ENCODE measurements at places on chromosomes 11 and 22.

GRCh38 chr22:40007853-40008710, 13.3 kb downstream of the FAM83F start:
- no peaks in the 10 kb centered on the region for H3K4me1 ChIP-seq
- H3K4me3 ChIP-seq: no peak overlapping the region
- no peak overlapping the region for H3K27ac ChIP-seq
- no peak for DNase-seq
- no peaks in the 10 kb centered on the region for H3K36me3 ChIP-seq

DNA sequence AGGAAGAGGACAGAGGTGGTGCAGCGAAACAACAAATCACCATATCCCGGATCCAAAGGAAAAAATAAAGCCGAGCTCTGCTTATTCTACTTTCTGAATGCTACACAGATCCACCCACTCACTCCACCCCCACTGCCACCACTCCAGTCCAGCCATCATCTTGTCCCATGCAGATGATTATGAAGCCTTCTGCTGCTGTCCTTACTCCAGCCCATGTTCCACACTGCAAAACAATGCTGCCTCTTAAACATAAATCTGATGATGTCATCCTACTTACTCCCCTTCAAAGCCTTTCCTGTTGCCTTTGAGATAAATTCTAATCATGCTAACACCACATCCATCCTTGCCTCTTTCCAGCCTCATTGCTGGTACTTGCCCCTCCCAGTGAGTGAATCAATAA, 6.5 kb upstream of the DRD2 start:
- H3K4me1 ChIP-seq: no peaks in the 10 kb centered on the region
- no peak overlapping the region for H3K4me3 ChIP-seq
- no peak for DNase-seq
- no peak overlapping the region for H3K27ac ChIP-seq
- no peaks in the 10 kb centered on the region for H3K36me3 ChIP-seq
- H3K27me3 ChIP-seq: peaks cover 13% of the 10 kb centered on the region

GRCh38 chr11:65555693-65556231, 2.4 kb downstream of the LTBP3 start:
- peak overlapping the region; percentile 57 for H3K4me3 ChIP-seq
- peak overlapping the region; percentile 58 for H3K27ac ChIP-seq
- peak; percentile 73 for DNase-seq

DNA sequence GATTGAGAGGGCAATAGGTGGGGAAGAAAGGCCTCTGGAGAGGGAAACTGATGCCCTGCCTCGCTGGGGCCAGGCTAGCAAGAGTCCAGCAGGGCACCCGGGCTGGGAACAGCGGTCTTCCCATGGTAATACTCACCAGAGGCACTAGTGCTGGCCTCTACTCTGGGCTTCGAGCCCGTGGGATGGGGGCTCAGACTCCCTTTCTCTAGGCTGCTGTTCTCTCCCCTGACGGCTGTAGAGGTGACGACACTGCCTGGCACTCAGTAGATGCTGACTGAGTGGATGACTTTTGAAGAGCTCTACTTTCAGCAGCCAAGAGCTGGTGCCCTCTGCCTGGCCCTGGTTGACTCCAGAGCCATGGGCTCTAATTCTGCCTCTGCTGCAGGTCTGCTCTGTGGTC, 818 bp upstream of the C1QTNF4 start:
- H3K27me3 ChIP-seq: peaks cover 6% of the 10 kb centered on the region
- no peak overlapping the region for H3K27ac ChIP-seq
- no peak for DNase-seq
- H3K4me1 ChIP-seq: peaks cover 4% of the 10 kb centered on the region

GRCh38 chr11:111230122-111230465, 15.4 kb upstream of the POU2AF2 start:
- no peaks in the 10 kb centered on the region for H3K4me1 ChIP-seq
- peak overlapping the region; percentile 81 for H3K4me3 ChIP-seq
- H3K27me3 ChIP-seq: peaks cover 14% of the 10 kb centered on the region
- no peaks in the 10 kb centered on the region for H3K36me3 ChIP-seq

Measured in Panc1 (cell line).